ENCODE measurements at places on chromosomes 1 and 21. TPM values are rescaled to one million over a fixed set of nuclear protein-coding genes. Genes with fewer than 3 reads are reported as not detected.

FAM163A gene
- not detected for total RNA-seq

GRCh38 chr21:38999161-38999560 lies 184.1 kb downstream of the PSMG1 start:
- no peak for DNase-seq

GRCh38 chr1:228079013-228079412 lies 3.5 kb upstream of the ARF1 start:
- no peak for DNase-seq

- no peak for DNase-seq
Measured at GRCh38 chr1:112712701-112713128, 2.4 kb downstream of the PPM1J start.

DNA sequence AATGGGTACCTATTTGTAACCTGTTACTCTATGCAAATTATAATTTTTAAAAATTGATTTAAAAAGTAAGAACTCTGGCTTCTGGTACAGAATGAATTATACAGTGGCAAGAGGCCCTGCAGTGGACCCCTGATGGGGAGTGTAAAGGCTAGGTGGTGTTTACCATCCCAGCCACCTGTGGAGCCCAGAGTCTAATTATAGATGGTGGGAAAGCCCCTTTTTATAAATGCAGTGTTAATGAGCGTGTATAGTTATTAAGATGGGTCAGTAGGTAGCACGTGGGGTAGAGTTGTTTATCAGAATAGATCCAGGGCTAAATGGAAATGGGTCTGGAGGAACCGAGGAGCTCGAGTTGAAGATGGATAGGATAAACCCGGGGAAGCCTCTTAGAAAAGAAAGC lies 13.9 kb upstream of the PRELP start:
- DNase-seq: no peak

DNA sequence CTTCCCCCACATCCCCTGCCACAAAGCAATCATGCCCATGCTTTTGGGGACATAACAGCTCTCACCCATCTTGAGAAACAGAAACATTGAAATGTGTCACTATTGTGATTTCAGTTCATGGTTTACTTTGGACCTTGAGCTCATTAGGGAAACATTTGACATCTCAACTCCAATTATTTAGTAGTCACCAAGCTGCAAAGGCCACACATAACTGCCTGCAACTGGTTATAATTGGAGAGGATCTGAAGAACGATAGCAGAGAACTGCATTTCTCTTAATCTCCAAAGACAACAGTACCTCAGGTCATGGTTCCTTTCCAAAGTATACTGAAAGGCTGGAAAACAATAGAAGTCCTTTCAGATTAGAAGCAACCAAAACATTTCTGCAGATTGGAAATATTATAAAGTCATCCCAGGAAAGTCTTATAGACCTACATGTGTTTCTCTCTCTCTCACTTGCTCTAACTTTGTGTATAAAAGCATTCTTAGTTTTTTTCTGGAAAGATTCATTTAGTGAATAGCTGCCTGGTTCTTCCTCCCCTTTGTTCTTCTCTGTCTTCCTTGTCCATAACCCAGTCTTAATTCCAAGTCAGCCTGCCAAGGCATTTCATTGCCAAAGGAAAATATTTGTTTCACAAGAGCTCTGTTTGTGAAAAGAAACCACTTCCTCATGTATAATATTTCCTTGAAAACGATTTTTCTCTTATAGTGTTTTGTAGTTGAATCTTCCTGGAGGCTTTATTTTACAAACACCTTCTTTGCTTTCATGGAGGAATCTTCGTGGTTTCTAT lies 426.8 kb downstream of the ADGRL2 start:
- DNase-seq: no peak

All from neural crest cell (in vitro differentiated cells).